ENCODE measurements at places on chromosomes 4 and X.
A peak's percentile ranks its signal among the peaks of the same experiment; 100 is the strongest.

GRCh38 chrX:141632124-141632523, 42.6 kb downstream of the SPANXA2 start:
- DNase-seq: no peak

DNA sequence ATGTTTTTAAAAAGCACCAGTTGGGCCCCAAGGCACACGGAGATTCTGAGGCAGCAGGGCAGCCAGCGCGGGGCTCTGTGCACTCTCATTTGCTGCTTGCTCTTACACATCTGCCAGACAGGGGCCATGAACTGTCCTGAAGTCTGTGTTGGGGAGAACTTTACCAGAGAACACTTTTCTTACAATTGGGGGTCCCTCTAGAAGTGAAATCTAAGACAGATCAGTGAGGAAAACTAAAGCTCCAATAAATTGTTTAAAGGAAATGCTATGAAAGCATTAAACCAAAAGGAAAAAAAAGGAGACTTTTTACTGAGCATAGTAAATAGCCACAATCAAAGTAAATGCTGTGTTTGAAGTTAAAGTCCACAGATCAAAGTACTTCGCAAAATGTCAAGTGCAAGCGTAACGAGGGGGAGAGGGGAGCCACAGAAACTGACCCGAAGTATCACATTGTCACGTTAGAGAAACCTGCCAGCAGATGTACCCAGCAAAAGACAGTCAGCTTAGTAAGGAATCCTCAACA, 37.8 kb downstream of the SORBS2 start:
- no peak for DNase-seq

DNA sequence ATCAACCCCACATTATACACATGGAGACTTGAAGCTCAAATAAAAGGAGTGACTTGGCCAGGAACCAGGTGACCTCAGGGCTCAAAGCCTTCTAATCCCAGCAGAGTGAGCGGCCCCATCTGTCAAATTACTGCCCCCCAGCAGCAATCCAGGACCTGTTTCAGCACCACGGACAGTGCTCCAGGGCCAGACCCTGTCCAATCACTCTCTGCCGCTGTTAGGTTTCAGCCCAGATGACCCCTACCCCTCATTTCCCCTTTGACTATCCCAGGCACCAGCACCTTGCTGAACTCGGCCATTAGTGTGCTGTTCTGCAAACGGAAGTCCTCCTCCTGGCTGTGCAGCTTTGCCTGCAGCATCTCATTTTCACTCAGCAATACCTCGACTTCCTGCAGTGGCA, 5.1 kb downstream of the GRIPAP1 start:
- no peak for DNase-seq

GRCh38 chr4:41174444-41174843, 39.9 kb downstream of the APBB2 start:
- DNase-seq: no peak

DNA sequence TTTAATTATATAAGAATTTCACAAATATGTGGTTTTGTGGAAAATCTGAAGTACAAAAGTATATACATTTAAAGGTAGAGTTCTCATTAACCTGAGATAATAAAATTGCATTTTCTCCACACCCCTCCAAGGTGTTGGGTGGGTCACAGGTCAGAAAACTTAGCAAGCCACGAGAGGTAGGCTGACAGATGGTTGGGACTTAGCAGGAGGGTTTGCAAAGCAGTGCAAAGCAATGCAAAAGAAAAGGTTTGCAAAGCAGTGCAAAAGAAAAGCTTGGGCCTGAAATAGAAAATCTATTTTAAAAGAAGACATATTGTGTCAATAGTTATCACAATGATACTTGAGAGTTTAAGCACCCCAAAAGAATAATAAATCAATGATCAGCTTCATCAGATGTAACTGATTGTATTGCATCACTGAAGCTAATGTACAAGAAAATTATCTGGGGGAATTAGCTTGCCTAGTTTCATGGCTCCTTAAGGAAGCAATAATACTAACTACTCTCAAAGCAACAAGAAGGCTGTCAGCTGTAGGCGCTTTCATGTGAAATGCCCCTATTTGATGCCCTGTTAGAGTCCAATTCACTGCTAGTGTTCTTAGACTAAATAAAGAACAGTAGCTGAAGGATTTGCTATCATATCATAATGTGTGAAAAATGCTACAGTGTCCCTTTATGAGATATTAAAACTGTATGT, 319.5 kb downstream of the KCNIP4 start:
- DNase-seq: no peak

DNA sequence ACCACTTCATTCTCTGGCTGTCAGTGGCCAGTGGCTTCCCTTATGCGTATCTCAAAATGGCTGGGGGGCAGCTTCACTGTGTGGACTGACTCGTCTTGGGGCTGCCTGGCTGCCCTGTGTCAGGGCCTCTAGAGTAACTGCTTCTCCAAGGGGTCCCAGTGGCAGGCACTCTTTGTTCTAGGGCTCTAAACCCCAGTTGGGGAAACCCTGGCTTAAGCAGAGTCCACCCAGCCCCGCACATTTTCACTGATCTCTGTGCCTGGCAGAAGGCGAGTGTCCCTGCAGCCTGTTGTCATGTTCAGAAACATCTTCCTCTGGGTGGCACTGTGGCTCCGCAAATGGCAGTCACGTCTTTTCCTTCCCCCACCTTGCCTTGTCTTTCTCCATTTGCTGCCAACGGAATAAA, 59.7 kb downstream of the NBDY start:
- DNase-seq: no peak

GRCh38 chr4:186727169-186727976, 3.7 kb upstream of the FAT1 start:
- no peak for DNase-seq

GRCh38 chr4:97866821-97867556, 276.3 kb downstream of the STPG2 start:
- no peak for DNase-seq

- no peak for DNase-seq
These were observed 232.6 kb upstream of the BOD1L1 start for GRCh38 chr4:13860126-13860525.

GRCh38 chr4:162059656-162060055, 104.1 kb downstream of the FSTL5 start:
- no peak for DNase-seq

DNA sequence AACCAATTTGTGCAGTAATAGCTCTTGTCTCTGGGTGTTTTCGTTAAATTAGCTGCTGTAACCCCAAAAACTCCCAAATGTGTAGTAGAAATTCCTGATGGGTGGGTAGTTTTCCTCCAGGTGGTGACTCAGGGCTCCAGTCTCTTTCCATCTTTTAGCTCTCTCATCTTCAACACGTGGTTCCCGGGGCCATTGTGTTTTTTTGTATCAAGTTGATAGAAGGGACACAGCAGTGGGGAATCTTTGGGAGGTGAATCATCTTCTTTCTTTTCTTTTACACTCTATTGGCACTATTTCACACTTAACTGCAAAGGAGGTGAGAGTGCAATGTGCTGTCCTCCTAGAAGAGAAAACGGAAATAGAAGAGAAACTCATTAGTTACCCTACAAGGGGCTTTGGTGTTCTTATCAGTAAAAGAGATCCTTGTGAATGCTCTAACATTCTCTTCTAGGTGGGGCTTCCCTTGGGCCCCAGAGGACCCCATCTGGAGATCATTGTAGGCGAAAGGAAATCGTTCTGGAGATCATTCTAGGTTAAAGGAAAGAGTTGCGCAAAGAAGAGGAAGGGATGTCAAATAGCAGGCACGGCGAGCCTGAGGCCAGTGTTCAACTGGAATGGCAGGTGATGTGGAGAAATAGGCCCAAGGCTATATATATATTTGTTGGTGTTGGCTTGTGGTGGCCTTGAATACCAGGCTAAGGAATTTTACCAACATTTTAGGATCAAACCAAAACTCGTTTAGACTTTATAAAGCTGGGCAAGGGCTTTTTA, 68.2 kb upstream of the ACSL1 start:
- DNase-seq: no peak

GRCh38 chrX:101931488-101932248, at the start of gene ZMAT1:
Gene ZMAT1, minus strand, starts transcription at chrX:101932027. Its CDS starts 19 bp downstream, at chrX:101932008.
- DNase-seq: peak; percentile 66

GRCh38 chr4:56146956-56147355, 198.2 kb downstream of the CEP135 start:
- no peak for DNase-seq

- no peak for DNase-seq
These were observed 195.7 kb upstream of the TBL1X start for GRCh38 chrX:9269134-9269533.

DNA sequence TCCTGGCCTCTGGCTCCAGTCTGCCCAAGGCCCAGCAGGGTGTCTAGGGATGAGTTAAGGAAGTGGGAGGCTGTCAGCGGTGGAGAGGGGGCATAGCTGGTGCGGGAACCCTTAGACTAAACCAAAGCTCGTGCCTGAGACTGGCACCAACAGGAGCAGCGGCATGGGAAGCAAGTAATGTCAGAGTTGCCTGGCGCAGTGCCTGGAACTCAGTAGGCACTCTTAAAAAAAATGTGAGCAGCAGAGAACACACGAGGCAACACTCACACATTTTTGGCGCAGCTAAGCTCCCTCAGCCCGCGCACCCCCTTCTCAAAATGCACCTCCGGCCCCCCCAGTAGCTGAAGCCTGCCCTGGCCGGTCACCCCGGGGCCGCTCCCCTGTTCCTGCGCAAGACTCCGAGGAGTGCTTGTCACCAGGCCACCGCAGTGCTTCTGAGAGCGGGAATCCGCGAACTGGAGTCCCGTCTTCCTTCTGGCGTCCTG, 583 bp downstream of the GABRE start:
- DNase-seq: no peak

GRCh38 chr4:35105486-35105885, 1138.8 kb downstream of the ARAP2 start:
- DNase-seq: no peak

GRCh38 chr4:161728929-161729328, 434.9 kb downstream of the FSTL5 start:
- DNase-seq: no peak

DNA sequence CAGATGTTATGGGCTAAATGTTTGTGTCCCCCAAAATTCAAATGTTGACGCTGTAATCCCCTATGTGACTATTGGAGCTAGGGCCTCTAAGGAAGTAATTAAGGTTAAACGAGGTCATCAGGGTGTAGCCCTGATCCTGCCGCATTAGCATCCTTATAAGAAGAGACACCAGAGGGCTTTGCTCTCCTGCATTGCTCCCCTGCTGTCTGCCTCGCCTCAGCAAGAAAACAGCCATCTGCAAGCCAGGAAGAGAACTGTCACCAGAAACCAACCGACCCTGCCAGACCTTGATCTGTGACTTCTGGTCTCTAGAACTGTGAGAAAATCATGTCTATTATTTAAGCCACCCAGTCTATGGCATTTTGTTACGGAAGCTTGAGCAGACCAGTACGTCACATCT, 331.9 kb downstream of the DCTD start:
- no peak for DNase-seq

- no peak for DNase-seq
These were observed 7.8 kb upstream of the CHRNA9 start for GRCh38 chr4:40327340-40327739.

- DNase-seq: peak; percentile 74
These were observed 181.1 kb upstream of the PRPS2 start for GRCh38 chrX:12610079-12610478.

GRCh38 chrX:38052096-38052495, 45.7 kb downstream of the SYTL5 start:
- DNase-seq: peak; percentile 49

- DNase-seq: no peak
These were observed 127.0 kb downstream of the PCDH7 start for GRCh38 chr4:30847167-30847566.

- DNase-seq: no peak
These were observed 1232.4 kb downstream of the STIM2 start for GRCh38 chr4:28093071-28093470.

- no peak for DNase-seq
These were observed 424.1 kb downstream of the PRR32 start for GRCh38 chrX:127243654-127244053.

GRCh38 chr4:174460684-174461083, 61.6 kb downstream of the HPGD start:
- no peak for DNase-seq

GRCh38 chrX:29671421-29671820, 543.9 kb upstream of the MAGEB2 start:
- DNase-seq: no peak

DNA sequence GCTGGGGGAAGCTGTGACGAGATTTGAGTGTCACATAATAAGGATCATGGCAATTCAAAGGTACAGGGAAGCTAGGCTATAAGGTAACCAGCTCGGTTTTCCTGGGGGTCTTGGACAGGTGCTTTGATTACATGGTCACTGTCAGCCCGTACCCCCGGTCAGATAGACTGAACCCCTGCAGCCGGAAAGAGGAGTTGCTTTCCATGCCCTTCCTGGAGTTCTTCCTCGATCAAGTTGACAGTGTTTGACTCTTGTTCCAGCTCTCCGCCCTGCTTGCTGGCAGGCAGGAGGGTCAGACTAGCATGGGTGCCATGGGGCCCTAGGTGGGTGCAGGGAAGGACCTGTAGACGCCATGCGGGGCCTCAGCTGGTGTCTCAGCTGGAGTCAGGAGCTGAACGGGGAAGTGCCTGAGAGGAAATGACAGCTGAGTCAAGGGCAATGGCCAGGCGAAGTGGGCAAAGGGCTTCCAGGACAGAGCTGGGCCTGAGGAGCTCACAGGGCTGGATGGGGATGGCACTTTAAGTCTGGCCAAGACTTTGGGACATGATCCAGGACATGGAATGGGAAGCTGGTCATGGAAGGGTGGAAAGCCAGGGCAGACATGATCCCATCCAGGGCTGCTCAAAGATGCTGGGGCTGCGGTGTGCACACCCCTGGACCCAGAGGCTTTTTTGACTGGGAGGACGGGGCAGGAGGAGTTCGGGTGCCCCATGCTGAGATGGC, 1.6 kb downstream of the TMEM187 start:
- DNase-seq: no peak

GRCh38 chrX:11189097-11189496, 78.0 kb downstream of the HCCS start:
- DNase-seq: no peak

GRCh38 chr4:171718069-171718468, 95.1 kb upstream of the GALNTL6 start:
- no peak for DNase-seq

- no peak for DNase-seq
These were observed 53.1 kb upstream of the SPRY1 start for GRCh38 chr4:123343400-123344041.

- DNase-seq: no peak
These were observed 2.9 kb downstream of the CCSER1 start for GRCh38 chr4:90130076-90130475.

- no peak for DNase-seq
These were observed 13.5 kb downstream of the PRKX start for GRCh38 chrX:3699821-3700381.

- no peak for DNase-seq
These were observed 22.5 kb downstream of the OTUD6A start for GRCh38 chrX:70084592-70085240.

DNA sequence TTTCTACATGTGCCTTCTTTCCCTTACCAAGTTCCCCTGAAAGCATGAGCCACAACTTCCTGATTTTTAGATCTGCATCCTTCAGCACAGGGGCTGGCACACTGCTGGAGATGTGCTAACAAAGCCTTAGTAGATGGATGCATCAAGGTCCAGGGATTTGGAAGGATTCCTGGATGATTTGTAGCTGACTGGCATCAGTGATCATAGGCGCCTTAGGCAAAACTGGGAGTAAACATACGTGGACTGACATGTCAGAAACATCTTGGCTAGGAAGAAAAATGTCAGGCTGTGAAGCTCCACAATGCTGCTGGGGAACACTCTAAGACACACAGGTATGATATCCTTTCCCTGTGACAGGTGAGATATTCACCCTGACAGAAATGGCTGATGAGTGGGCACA, 156.4 kb downstream of the AMELX start:
- DNase-seq: no peak

- peak; percentile 89 for DNase-seq
These were observed 279.3 kb upstream of the DIPK2B start for GRCh38 chrX:45479835-45480422.

GRCh38 chrX:11311706-11312105, 18.5 kb downstream of the AMELX start:
- DNase-seq: no peak

- peak; percentile 33 for DNase-seq
These were observed 37.0 kb upstream of the ATP6AP2 start for GRCh38 chrX:40543661-40544328.

Measured in fibroblast of skin of left quadriceps (primary cell).